ENCODE measurements at places on chromosomes 11 and 22. TPM values are rescaled to one million over a fixed set of nuclear protein-coding genes. Genes with fewer than 3 reads are reported as not detected.

DNA sequence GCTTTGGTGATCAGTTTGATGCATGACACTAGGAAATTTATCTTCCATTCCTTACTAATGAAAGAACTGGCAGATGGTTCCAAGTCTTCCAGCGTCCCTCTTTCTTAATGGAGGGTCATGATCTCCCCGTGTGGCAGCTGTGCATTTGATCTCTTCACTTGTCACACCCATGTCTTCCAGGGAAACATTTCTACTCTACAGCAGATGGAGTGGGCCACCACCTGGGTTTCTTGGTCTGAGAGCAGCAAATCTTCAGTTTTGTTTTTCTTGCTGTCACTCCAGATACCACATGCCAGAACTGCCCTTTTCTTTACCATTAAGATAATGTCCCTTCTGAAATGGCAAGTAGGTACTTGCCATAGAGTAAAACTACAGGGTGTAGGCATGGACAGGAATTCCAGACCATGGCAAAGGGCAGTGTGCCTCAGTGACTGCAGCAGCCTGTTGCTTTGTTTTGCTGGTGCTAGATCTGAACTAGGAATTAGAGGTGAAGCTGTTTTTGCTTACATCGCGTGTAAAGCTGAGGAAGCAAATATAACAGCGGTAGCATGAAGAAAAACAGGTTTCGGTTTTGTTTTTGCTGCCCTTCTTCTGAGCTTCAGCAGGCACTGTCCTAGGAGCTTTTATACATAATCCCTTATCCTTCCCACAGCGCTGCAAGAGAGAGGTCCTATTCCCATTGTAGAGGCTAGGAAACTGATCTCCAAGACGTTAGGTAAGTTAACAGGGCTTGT lies 20.7 kb upstream of the C11orf96 start:
- no peak for DNase-seq

The SLC17A6 gene
- total RNA-seq = not detected

The DLG2 gene
- 6.7 TPM for total RNA-seq

DNA sequence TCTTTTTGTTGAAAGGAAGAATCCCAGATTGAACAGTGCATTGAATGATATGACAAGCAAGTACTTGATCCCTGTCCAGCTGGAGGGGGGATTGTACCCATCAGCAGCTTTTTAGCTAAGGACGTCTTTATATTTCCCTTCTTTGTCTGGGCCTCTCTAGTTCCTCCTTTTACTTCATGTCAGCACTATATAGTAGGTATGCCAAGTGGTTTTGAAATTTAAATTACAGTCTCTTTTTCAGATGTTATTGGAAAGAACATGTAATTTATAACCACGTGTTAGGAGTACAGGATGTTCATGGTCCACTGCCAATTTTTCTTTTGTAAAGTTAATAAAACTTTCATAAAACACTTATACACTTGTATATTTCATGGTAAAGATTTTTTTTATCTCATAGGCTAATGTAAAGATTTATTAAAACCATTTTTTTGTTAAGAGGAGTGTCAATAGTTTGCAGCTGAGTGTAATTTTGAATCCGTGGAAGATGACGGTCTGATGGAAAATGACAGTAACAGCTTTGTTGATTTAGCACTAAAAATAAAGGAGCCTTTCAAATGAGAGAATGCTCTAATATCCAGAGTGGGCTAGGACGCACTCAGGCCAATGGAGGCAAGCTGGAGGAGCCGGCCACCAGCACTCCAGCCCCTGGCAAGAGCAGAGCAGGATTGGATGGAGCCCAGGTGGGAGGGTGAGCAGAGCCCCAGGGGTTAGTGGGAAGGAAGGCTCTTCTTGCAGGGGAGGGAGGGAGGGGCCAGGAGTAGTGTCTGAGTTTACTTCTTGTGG lies 488.3 kb downstream of the INSC start:
- DNase-seq = no peak

Data from right atrium auricular region (tissue), 2 donors.